Spinal cord (tissue), 10 donors: ENCODE measurements at places on chromosomes 7 and 10. TPM values are rescaled to one million over a fixed set of nuclear protein-coding genes. Genes with fewer than 3 reads are reported as not detected.

Gene FAM180A
- polyA plus RNA-seq: 0.22 TPM

GRCh38 chr7:74039337-74039736 lies 11.4 kb downstream of the ELN start:
- no peak overlapping the region for H3K27ac ChIP-seq
- H3K27me3 ChIP-seq: no peaks in the 10 kb centered on the region
- H3K4me3 ChIP-seq: no peak overlapping the region
- peaks cover 37% of the 10 kb centered on the region for H3K4me1 ChIP-seq
- DNase-seq: no peak

DNA sequence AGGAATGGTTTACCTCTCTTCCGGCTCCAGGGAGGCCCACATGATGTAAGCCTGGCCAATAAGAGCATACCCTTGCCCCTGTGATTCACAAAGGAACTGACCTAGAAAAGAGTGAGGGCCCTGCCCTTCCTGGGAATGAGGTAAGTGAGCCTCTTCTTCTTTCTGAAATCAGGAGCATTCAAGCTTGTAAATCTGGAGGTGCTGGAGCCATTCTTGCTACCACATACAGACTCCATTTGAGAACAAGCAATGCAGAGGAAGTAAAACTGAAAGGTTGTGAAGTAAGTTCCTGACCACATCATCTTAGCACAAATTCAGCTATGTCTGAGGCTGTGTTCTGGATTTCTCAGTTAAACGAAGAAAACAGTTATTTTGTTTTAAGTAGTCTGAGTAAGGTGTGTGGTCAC lies 132.2 kb downstream of the CD36 start:
- no peak overlapping the region for H3K4me3 ChIP-seq
- no peak overlapping the region for H3K27ac ChIP-seq
- no peaks in the 10 kb centered on the region for H3K4me1 ChIP-seq
- H3K27me3 ChIP-seq: no peaks in the 10 kb centered on the region

Gene GTPBP10
- 18.6 TPM for polyA plus RNA-seq

DNA sequence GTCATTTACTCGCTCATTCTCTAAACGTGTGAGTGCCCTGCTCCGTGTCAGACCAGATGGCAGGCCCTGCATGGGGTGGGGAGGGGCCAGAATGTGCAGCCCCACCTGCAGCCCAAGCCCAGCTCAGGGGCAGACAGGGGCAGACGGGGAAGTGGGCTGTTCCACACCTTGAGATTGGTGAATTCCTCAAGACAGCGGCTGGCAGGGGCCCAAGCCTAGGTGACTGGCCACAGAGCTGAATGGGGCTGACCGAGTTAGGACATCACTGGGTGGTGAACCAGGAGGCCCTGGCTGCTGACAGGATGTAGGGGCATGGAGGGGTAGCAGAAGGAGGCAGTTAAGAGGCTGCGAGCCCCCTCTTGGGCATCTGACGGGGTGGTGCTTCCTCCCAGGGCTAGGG lies 79.1 kb downstream of the MGMT start:
- no peaks in the 10 kb centered on the region for H3K27me3 ChIP-seq
- no peak overlapping the region for H3K27ac ChIP-seq
- no peaks in the 10 kb centered on the region for H3K36me3 ChIP-seq
- no peak overlapping the region for H3K4me3 ChIP-seq
- no peak for DNase-seq
- H3K4me1 ChIP-seq: peaks cover 11% of the 10 kb centered on the region

DNA sequence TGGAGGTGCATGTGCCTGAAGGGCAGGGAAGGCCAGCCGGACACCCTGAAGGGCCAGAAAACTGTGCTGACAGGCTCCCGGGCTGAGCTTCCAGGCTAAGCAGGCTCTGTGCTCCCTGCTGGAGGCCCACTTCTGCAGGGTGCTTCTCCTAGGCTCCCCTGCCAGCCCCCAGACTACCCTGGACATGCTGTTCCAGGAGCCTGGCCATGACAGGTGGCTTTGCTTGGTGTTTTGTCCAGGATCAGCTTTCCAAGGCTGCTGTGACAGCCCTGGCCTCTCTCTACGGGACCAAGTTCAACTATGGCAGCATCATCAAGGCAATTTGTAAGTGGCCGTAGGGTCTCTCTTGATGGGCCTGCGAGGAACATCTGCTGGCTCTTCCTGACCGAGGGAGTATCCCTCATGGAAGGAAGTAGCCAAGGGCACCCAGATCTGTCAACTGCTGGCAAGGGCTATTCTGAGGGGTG lies 5.3 kb downstream of the CPA1 start:
- H3K27ac ChIP-seq: no peak overlapping the region
- no peak for DNase-seq
- peaks cover 5% of the 10 kb centered on the region for H3K4me1 ChIP-seq
- no peaks in the 10 kb centered on the region for H3K27me3 ChIP-seq
- no peaks in the 10 kb centered on the region for H3K36me3 ChIP-seq

Gene PPP1R3C
- 16.8 TPM for polyA plus RNA-seq

Gene GBX1
- 5.1 TPM for polyA plus RNA-seq

Gene BCAP29
- 66.0 TPM for polyA plus RNA-seq

- no peak for DNase-seq
- H3K4me3 ChIP-seq: no peak overlapping the region
- H3K27me3 ChIP-seq: no peaks in the 10 kb centered on the region
- peaks cover 83% of the 10 kb centered on the region for H3K36me3 ChIP-seq
- peak overlapping the region; percentile 64 for H3K27ac ChIP-seq
Measured at GRCh38 chr7:868189-868486, 8.2 kb upstream of the GET4 start.

DNA sequence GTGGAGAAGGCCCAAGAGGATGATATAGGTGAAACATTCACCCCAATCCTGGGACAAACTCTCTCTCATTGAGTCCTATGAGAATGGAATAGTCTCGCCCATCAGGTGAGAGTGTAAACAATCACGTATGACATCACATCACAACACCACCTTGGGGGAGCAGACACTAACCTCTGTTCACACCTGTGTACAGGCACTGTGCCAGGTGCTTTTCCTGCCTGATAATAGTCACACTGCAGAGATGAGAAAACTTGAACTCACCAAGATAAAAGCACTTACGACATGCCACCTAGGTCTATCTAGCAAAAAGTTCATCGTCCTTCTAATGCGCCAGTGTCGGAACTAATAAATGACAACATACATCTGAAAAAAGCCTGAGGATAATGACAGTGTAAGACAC lies 187.8 kb downstream of the FAM107B start:
- peaks cover 9% of the 10 kb centered on the region for H3K4me1 ChIP-seq
- no peak overlapping the region for H3K27ac ChIP-seq
- H3K27me3 ChIP-seq: no peaks in the 10 kb centered on the region
- DNase-seq: no peak

DNA sequence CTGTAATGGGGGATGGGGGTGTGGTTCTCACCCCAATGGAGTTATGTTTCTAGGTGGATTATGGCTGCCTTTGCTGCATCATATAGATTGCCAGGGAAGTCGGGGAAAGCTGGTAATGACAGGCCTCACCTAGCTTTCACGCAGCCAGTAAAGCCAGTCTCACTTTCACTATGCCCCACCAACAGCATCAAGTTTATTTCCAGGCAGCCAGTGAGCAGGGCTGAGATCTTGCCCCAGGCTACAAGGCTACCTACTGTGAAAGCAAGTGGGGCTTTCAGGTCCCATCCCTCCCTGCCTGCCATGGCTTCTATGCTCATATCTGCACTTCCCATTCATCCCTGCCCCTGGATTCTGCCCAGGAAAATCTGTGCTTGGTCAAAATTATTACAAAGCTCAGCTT lies 61.7 kb upstream of the NXPH1 start:
- no peak overlapping the region for H3K4me3 ChIP-seq
- H3K4me1 ChIP-seq: no peaks in the 10 kb centered on the region
- no peaks in the 10 kb centered on the region for H3K36me3 ChIP-seq
- no peak for DNase-seq
- no peaks in the 10 kb centered on the region for H3K27me3 ChIP-seq
- H3K27ac ChIP-seq: no peak overlapping the region

- H3K4me1 ChIP-seq: no peaks in the 10 kb centered on the region
- H3K27ac ChIP-seq: no peak overlapping the region
- no peaks in the 10 kb centered on the region for H3K36me3 ChIP-seq
- H3K27me3 ChIP-seq: no peaks in the 10 kb centered on the region
- no peak for DNase-seq
Measured at GRCh38 chr10:128095753-128096469, 30.3 kb downstream of the MKI67 start.

- DNase-seq: no peak
- H3K36me3 ChIP-seq: no peaks in the 10 kb centered on the region
- H3K4me3 ChIP-seq: no peak overlapping the region
- no peaks in the 10 kb centered on the region for H3K4me1 ChIP-seq
Measured at GRCh38 chr10:3631701-3632330, 153.2 kb downstream of the KLF6 start.

DNA sequence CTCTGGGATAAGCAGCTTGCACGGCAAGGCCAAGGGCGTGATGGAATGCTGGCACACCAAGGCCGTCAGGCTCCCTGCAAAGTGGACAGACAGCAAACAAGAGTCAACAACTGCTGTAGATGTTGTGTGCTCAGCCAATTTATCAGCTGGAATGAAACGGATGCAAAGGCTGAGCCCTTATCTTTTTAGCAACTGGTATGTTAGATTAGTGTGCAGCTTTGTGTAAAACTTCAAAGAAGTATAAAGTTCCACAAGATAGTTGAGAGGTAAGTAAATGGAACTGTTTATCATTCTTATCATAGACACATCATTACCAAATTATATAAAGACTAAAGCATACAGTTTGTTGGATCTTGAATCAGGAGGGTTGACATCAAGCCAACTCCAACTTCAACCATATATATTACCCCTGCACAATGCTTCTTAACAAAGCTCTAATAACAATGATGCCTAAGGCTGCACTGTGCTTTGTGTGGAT lies 289.0 kb downstream of the TNS3 start:
- no peaks in the 10 kb centered on the region for H3K27me3 ChIP-seq
- no peak overlapping the region for H3K4me3 ChIP-seq
- H3K36me3 ChIP-seq: peaks cover 41% of the 10 kb centered on the region
- no peak overlapping the region for H3K27ac ChIP-seq

DNA sequence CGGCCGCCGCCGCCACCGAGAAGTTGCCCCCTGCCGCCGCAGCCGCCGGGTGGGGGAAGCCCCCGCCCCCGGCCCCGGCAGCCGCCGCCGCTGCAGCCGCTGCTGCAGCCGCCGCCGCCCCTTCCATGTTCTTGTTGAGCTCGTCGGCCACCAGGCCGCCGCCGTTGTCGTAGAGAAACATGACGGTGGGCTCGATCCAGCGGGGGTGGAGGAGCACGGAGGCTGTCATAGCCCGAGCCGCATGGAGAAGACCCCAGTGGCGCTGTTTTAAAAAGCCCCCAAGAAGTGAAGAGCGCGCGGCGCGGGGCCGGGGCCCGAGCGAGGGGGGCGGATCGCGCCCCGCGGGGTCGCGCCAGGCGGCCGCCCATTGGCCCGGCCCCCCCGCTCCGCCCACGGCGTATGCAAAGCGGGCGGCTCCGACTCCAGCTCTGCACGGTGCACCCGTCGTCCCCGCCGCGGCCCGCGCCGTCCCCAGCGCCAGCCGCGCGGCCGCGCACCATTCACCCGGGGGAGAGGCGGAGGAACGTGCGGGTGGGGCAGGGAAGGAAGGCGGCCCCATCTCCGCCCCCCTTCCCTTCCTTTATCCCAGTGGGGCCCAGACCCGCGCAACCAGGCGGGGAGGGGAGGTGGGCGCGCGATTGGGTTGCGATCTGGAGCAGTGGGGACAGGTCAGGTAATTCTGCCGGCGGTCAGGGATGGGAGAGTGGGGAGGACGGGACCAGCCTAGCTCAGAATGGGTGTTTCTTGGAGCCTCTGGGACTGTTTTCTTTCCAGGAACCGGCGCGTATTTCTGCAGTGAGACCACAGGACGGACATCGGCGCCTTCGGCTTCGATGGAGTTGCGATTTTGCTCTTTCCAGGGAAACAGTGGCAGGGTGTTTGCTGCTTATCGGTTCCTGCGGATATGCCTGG lies at the start of gene HOXA13:
Gene HOXA13 (minus strand): TSS at position 243 of the 912 bp plus-strand sequence. CDS start 14 bp downstream, at position 229.
- DNase-seq: no peak
- H3K27ac ChIP-seq: no peak within 1 kb of the TSS
- peaks cover 28% of the 10 kb centered on the region for H3K4me1 ChIP-seq
- peaks cover 95% of the 10 kb centered on the region for H3K27me3 ChIP-seq
- H3K4me3 ChIP-seq: no peak within 1 kb of the TSS
